ENCODE measurements at places on chromosomes 12 and 14.

GRCh38 chr12:48977290-48978281 is 536 bp upstream of the WNT1 start:
- DNase-seq, result peak; percentile 85

GRCh38 chr14:49924852-49925251 is 32.0 kb downstream of the ARF6 start:
- no peak for DNase-seq

- DNase-seq, result no peak
These were observed 40.8 kb upstream of the PNMA1 start for GRCh38 chr14:73754911-73755360.

DNA sequence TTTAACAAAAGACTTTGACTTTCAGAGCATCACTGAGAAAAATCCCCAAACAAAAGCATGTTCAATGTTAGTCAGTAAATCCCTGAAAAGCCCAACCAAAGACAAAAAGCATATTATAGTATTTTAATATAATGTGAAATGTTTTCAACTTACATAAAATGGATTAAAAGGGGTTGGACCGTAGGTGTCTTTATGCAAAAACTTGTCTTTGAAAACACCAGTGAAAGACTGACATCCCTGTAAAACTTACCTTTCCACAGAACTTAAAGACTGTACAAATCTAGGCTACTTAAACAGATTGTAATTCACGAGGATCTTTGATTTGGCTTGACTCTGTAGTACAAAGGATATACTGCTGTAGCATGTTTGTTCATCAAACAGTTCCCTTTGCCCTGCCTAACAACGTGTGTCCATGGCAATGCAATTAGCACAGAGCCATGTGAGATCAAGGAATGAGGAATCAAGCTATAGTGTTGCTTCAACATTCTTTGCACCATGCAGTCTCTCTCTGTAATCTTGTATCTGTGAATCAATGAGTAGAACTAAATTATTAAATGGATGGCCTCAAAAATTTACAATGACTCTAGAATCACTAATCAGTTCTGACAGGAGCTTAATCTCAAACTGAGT is 138.5 kb upstream of the SYT1 start:
- no peak for DNase-seq

DNA sequence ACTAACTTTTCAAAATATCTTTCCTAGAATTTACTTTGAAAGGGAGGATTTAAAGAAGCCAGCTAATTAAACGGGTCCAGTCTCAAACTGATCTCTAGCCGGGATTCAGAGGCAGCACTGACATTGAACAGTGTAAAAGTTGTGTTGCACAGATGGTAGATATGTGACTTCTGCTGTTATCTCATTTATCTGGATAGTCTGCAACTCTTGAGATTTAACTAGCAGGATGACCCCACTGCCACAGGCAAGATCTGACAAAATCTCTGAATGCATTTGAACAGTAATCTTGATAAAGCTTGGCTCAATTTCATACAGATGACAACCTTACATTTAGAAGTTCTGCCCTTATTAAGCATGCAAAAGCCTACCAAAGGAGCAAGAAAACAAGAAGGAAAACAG is 138.0 kb upstream of the CPNE8 start:
- DNase-seq, result no peak

GRCh38 chr12:52525661-52526499 is 5.7 kb upstream of the KRT5 start:
- no peak for DNase-seq

DNA sequence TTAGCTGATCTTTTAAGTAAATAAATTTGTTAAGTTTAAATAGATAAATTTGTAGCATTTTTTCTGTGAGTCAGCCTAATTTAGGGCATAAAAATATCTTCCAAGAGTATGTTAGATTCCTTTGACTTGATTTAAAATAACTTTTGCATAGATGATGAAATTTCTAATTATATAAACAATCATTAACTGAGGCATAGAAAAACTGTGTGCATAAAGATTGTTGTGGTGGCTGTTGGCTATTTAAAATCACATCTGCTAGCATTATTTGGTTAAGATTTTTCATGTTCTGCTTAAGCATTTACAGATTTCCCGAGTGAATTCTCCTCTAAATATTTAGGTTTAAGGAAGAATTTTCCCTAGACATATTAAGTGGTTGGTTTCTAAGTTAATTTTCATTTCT is 223.2 kb downstream of the FSCB start:
- DNase-seq, result no peak

GRCh38 chr12:85923767-85924331 is 49.8 kb downstream of the NTS start:
- DNase-seq, result no peak

GRCh38 chr12:130266751-130267150 is 70.9 kb upstream of the PIWIL1 start:
- no peak for DNase-seq

- no peak for DNase-seq
These were observed 26.3 kb upstream of the KIF26A start for GRCh38 chr14:104112113-104112505.
